ENCODE measurements at places on chromosomes 2 and 18.

DNA sequence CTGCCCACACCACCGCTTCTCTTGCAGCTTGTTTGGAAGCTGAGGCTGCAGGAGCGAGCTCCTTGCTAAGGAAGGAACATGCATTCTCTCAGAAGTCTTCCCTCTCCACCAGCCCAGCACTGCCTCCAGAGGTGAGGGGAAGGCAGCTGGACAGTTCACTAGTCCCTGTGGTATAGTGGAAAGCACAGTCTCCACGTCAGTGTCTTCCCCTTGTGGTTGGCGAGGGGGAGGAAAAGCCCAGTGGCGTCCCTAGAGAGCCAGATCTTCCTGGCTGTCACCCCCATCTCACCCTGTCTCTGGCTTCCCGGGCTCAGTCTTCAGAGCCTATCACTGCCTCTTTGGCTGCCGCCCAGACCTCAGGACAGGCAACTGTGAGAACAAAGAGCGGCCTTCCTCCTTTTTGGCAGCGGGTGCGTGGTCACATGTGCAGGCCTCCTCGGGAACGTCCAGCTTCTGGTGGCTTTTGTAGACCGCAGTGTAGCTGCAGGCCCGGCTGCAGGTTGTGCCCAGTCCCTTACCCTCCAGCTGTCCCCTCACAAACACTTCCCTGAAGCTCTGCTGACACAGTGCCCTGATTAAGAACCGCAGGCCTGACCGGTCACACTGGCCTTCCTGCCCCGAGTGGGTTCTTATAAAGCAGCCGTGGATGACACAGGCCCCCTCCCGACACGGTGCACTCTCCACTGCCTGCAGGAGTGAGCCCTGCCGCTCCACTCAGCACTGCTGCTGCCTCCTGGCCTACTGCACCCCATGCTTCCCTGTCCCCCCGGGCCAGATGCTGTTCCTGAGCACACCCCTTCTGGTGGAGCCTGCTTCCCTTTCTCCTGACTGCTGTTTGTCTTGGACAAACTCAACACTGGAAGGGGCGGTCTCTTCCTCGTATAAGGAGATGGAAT, 90.9 kb downstream of the RNF144A start:
- peaks cover 7% of the 10 kb centered on the region for H3K36me3 ChIP-seq
- no peaks in the 10 kb centered on the region for H3K27me3 ChIP-seq
- peak overlapping the region; percentile 88 for H3K27ac ChIP-seq
- DNase-seq: peak; percentile 88

- no peaks in the 10 kb centered on the region for H3K36me3 ChIP-seq
- no peak overlapping the region for H3K4me3 ChIP-seq
- peak; percentile 64 for DNase-seq
- no peaks in the 10 kb centered on the region for H3K4me1 ChIP-seq
- no peaks in the 10 kb centered on the region for H3K27me3 ChIP-seq
Observed at GRCh38 chr2:129233751-129234406, 745.6 kb upstream of the RAB6C start.

DNA sequence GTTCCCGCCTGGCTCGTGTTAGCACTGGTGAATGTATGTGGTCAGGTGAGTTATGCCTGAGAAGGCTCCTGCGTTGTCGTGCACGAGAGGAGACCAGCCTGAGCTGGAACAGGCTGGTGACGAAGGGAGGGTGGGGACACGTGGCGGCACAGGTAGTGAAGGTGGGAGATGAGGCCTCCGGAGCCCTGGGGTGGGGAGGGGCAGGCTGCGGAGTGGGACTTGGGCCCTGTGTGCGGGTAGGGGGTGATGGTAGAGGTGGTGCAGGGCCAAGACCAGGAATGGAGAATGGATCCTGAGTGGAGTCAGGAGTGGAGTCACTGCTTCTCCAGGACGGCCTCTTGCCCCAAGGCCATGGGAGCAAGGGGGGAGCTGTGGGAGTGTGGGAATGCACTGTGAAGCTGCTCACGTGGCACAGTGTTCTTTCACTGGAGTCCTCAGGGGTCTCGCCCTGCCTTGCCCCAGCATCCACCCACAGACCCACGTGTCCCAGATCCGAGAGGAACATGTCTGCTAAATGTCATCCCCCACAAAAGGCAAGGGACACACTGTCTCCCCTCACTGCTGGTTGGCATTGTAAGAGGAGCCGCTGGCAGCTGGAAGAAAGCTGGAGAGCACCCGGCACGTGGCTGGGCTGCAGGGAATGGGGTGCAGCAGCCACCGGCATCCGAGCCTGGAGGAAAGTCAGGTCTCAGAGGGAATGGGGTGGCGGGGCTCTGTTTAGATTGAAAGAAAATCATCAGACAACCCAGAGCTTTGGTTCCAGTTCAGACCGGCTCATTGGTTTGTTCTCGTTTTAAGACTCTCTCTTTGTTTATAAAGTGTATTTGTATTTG, 63.7 kb downstream of the CYP26B1 start:
- H3K4me3 ChIP-seq: no peak overlapping the region
- DNase-seq: no peak
- peaks cover 2% of the 10 kb centered on the region for H3K4me1 ChIP-seq

GRCh38 chr2:31390324-31390723, 24.2 kb downstream of the XDH start:
- H3K4me1 ChIP-seq: no peaks in the 10 kb centered on the region
- H3K27ac ChIP-seq: no peak overlapping the region
- H3K4me3 ChIP-seq: no peak overlapping the region
- H3K27me3 ChIP-seq: no peaks in the 10 kb centered on the region

- no peaks in the 10 kb centered on the region for H3K36me3 ChIP-seq
- no peak for DNase-seq
- no peaks in the 10 kb centered on the region for H3K27me3 ChIP-seq
Observed at GRCh38 chr18:57931038-57931437, 113.0 kb upstream of the NEDD4L start.
